Right renal pelvis (tissue), 4 donors: ENCODE measurements at places on chromosomes 13 and 19. TPM values are rescaled to one million over a fixed set of nuclear protein-coding genes. Genes with fewer than 3 reads are reported as not detected.

TNNI3 gene
- polyA plus RNA-seq, result 5.3 TPM

- no peak for DNase-seq
Observed at GRCh38 chr19:27868007-27868406, 1344.9 kb downstream of the UQCRFS1 start.

TRAPPC5 gene
- 40.6 TPM for polyA plus RNA-seq

GRCh38 chr13:51740698-51741097 lies 63.3 kb downstream of the DHRS12 start:
- DNase-seq, result no peak

DNA sequence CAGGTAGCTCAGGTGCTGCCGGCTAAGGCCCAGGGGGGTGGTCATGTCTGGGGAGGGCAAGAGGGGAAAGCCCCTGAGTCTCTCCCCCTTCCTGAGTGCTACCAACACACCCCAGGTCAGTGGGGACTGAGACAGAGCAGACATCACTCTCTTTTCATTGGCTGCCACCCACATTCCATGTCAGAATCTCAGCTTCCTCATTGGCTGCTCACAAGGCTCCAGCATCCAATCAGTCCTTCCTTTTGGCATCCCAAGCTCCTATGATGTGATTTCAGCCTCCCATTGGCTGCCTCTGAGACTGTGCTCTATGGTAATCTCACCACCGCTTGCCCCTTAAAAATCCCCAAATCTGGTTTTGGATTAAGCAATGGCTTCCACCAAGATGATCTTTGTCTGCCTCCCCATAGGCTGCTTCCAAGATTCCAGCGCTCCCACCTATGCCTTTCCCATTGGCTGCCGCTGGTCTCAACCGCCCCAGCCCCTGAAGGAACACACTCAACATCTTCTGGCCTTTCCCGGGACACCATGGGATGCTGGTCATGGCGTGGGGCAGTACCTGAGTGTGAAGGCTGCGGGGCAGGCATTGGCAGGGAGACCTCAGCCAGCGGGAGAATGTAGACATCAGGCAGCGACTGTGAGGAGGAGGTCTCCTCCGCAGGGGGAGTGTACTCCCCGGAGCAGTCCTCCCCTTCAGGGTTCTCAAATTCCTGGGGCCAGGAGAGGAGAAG lies 2.0 kb downstream of the LMTK3 start:
- no peak for DNase-seq

- DNase-seq, result no peak
Observed at GRCh38 chr19:805600-806550, 8.6 kb downstream of the PTBP1 start.

DNA sequence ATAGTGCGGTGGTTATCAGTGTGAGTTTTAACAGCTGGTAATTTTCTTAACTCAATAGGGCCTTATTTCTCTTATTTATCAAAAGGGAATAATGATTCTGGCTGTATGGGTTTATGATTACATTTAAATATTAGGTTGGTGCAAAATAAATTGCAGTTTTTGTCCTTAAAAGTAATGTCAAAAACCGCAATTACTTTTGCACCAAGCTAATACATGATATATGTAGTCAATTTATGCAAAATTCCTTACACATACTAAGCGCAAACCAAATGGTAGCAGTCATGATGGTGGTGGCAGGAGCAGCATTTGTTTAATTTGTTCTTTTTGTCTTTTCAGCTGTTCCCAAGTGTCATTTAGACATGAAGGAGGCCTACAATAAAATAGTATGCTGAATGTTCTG lies 1777.1 kb downstream of the OLFM4 start:
- no peak for DNase-seq

- no peak for DNase-seq
Observed at GRCh38 chr19:16026756-16027155, 49.5 kb upstream of the TPM4 start.

CCL25 gene
- polyA plus RNA-seq, result 0.73 TPM

GRCh38 chr19:42436006-42436405 lies 6.7 kb downstream of the CXCL17 start:
- no peak for DNase-seq

DNA sequence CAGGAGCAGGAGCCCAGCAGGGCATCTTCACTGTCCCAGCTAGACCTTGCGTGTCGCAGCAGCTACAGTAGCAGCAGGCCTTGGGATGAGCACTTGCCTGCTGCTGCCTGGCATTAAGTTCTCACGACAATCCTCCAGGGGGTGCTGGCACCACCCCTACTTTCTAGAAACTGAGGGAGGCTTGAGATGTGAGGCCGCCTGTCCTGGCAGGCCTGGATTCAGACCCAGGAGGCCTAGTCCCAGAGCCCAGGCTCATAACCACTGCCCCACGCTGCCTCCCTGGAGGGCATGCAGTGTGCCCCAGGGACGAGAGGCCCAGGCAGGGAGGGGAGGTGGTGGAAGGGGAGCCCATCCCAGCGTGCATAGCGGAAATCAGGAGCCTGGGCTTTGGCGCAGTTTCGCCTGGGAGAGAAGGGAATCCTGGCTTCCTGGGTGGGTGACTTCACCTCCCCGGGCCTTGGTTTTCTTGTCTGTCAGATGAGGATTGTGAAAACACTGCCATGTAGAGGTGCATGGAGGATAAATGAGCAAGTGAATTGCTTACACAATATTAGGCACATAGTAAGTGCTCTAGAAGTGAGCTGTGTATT lies 26.1 kb downstream of the PPP5C start:
- DNase-seq, result no peak

WDR88 gene
- polyA plus RNA-seq, result 1.8 TPM

- no peak for DNase-seq
Observed at GRCh38 chr19:38562096-38562495, 55.7 kb downstream of the MAP4K1 start.

GRCh38 chr13:111396457-111396856 lies 76.0 kb downstream of the TEX29 start:
- DNase-seq, result no peak

PNMA8C gene
- polyA plus RNA-seq, result 0.66 TPM

ZFP28 gene
- 16.0 TPM for polyA plus RNA-seq

GRCh38 chr19:41001243-41001971 lies 10.3 kb downstream of the CYP2B6 start:
- DNase-seq, result no peak

KRTDAP gene
- 0.87 TPM for polyA plus RNA-seq

DNA sequence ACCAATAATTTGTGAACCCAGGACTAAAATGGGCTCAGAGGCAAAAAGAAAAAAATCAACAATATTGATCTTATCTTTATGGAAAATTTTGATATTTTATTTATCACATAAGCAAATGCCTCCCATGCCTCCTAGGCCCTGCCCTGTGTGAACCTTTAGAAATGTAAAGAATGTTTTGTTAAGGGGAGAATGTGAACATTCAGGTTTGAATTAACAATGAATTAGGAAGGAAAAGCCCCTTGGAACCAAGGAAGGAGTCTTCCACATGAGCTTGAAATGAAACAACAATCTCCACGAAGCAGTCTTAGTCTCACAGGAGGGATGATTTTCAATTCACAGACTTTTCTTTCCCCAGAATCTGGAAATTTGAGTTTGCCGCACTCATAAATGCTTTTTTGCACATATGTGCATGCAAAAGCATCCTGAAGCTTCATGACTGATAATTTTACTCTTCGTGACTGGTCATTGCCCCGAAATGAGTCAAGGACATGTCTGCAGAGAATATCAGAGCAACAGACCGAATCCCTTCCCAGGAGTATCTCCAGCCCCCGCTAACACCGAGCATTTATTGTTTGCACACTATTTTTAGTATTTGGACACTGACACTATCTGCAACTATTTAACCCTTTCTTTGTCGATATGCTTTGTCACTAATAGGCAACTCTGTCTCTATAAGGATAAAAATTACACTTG lies 135.2 kb downstream of the DCT start:
- DNase-seq, result no peak

DNA sequence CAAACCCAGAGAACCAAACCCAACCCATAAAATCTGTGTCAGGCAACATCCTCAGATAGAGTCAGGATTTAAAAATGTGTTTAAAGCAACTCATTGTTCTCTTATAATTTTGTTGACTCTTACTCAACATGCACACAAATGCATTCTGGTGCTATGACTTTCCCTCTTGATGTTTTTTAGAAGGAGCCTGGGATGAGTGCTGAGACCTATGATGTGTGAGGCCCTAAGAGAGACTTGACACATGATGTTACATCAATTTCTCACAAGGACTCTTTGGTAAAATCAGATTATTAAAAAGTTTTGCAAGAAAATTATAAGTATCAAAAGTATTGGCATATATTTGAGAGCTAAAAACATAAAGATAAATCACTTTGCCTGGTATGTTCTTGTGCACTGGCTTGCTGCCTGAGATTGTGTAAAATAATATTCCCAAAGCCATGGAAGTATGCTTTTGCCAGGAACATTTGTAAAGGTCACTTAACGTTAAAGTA lies 173.9 kb downstream of the DCLK1 start:
- no peak for DNase-seq

DNA sequence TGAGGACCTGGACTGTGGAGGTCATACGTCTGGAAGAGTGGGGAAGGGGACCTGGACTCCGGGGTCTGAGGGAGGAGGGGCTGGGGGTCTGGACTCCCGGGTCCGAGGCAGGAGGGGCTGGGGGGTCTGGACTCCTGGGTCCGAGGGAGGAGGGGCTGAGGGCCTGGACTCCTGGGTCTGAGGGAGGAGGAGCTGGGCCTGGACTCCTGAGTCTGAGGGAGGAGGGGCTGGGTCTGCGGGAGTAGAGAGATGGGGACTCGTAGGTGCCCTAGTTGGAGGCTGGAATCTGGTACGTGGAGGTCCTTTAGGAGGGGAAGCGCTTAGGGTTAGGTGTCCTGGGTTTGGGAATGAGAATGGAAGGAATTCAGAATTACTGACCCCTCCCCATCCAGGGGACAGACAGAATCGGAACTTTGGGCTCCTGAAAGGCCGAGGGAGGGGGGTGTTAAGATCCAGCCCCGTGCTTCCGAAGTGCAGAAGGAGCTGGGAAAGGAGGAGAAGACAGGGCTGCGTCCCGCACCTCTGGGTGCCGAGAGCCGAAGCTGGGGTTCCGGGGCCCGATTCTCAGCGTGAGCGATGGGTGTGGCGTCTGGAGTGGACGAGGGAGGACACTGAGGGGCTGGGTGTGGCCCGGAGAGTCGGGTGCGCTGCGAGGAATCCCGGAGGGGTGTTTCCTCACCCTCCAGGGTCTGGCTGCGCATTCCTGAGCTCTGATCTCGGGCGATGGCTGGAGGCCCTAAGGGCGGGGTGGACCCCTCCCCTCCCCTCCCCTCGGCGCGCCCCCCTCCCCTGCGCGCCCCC lies 608 bp downstream of the MYADM start:
- no peak for DNase-seq

GRCh38 chr19:47895165-47895782 lies 9.2 kb upstream of the SULT2A1 start:
- DNase-seq, result no peak

DNA sequence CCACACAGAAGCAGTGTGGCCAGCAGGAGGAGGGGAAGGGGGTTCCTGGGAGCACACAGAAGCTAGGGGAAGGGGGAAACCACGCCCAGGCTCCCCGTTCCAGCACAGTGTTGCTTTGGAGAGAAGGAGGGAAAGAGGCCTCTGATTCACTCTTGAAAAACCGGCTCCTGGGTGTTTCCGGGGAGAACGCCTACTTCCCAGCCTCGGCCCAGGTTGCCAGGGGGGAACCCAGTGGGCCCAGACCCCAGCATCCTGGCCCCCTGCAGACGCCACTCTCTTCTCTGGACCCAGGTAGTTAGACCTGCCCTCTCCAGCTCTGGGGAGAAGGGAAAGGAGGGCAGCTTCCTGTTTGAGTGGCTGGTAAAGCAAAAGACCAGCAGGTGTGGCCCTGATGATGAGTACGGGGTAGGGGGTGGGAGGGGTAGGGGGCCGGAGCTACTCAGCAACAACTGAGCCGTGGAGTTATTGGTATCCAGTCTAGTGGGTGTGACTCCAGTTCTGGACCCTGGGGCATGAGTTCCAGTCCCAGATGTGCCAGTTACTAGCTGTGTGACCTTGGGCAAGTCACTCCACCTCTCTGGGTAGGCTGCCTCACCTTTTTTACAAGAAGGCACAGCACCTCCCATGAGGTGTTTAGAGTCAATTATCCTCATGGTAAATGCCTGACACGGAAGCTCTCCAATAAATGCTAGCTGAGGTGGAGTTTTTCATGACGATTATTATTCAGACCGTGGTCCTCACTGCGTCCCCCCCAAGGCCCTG lies 836 bp downstream of the GIPC1 start:
- DNase-seq, result no peak

FRY gene
- 44.9 TPM for polyA plus RNA-seq

DNA sequence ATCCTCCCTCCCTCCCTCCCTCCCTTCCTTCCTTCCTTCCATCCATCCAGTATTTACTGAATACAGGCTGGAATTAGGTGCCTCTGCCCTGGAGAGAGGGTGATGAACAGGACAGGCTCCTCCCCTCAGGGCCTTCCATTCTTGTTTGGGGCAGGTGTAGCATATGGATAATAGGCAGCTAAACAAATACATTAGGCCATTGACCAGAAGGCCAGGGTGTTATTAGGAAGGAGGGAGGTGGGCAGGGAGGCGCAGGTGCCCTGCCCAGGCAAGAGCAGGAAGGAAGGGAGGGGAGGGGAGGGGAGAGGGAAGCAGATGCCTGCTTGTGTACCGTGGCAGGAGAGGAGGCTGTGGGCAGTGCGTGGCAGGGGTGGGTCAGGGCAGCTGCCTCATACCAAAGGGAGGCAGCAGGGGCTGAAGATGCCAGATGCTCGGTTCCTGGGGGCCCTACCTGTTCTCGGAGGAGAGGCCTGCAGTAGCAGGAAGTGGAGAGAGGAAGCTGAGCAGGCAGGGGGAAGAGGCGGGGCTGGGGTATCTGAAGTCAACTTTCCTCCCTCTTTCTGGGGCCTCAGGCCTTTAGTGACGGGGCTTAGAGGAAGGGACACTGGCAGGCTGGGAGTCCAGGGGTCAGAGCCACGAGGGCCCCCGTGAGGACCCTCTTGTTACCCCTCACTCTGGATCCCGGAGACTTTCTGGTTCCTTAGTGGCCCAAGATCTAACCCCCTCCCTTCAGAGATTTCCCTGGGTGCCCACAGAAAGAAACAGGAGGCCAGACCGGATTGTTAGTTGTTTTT lies at the start of gene RINL:
RINL (minus strand) TSS at position 495 of the 794 bp plus-strand sequence. CDS start 1,533 bp downstream, outside the sequence.
- DNase-seq, result no peak

DNA sequence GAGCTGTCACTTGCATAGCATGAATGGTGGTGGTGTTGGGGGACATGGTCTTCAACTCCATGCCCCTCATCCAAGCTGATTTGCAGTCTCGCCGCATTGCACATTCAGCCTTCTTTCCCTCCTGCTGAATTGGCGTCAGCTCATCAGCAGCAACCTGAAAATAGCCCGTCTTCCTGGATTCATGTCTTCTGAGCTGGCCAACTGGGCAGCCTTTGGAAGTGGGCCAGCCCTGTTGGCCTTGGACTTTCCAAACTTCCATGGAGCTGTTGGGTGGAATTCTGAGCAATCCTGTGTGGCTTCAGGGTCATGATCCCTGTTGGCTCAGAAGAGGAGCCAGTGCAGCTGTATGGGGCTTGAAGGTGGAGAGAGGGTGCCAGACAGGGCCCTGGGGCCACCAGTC lies 68.8 kb downstream of the ZNF536 start:
- DNase-seq, result no peak
